Left forelimb (tissue), 1 donor: ENCODE measurements at places on chromosomes 13 and 19.

GRCh38 chr13:105990256-105990958, 545.1 kb downstream of the EFNB2 start:
- no peak for DNase-seq

- peak; percentile 75 for DNase-seq
These were observed 95.7 kb downstream of the ARHGEF7 start for GRCh38 chr13:111210544-111211469.

DNA sequence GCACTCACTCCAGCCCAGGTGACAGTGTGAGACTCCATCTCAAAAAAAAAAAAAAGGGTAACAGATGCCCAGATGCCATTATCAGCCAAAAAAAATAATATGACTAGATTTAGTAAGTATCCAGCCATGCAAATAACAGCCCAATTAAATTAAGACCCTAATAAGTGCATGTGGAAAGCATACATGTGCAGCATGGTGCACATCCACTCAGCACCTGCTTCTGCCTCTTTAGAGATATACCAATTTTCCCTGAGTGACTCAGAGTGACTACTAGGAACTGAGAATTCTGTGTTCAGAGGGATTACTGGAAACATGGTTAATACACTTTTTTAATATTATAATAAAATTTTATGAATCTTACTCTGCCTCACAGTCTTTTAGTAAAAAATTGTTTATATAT, 29.8 kb upstream of the ZNF675 start:
- no peak for DNase-seq

DNA sequence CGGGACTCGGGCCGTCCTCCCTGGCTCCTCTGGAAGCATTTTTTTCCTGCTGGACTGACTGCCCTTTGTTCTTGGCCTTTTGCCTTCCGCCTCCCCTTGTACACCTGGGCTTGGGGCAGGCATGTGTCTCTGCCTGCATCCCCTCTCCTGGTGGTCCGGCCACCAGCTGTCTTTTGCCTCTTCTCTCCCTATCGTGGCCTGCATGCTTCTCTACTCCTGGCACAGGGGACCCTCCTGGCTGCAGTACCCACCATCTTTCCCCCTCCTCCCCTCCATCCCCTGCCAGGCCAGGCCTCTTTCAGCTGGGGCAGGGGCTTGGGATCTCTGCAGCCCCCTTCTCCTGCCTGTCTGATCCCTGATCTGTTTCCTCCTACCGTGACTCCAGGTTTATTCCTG, 12.1 kb downstream of the WTIP start:
- no peak for DNase-seq

GRCh38 chr19:12891553-12892021, 627 bp downstream of the GCDH start:
- no peak for DNase-seq
